ENCODE measurements at places on chromosomes 16 and 17.

GRCh38 chr16:72921620-72922019 is 126.3 kb downstream of the ZFHX3 start:
- DNase-seq = no peak

GRCh38 chr17:7045492-7046126 is 1.7 kb upstream of the SLC16A11 start:
- DNase-seq = peak; percentile 35

DNA sequence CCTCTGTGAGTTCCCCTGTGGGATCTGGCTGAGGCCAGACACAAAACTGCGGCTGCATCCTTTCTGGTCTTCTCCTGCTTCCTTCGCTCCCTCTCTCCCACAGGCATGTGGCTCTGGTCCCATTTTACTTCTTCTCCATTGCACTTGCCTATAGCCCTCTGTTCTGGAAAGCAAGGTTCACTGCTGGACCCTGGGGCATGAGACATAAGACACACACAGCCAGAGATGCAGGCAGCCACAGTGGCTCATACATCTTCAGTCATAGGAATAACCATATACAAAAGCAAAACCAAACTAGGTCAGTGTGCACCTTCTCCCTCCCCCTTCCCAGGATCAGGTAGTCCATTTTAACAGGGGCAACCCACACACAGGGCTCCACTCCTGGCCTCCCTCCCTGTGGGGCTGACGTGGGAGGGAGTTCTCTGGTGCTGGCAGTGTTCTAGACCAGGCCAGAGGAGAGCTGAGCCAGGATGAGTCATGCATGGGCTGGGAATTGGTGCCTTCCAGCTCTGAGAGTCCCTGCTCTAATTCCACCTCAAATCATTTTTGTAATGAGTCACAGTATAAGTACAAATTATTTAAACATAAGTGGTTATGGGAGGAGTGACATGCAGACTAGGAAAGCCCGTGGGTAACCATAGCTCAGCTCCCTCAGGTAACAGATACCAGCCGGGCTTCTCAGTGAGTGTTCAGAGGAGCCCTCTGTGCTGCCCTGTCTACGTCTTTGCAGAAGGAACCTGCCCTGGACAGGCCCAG is 58.0 kb downstream of the ASIC2 start:
- DNase-seq = peak; percentile 15

DNA sequence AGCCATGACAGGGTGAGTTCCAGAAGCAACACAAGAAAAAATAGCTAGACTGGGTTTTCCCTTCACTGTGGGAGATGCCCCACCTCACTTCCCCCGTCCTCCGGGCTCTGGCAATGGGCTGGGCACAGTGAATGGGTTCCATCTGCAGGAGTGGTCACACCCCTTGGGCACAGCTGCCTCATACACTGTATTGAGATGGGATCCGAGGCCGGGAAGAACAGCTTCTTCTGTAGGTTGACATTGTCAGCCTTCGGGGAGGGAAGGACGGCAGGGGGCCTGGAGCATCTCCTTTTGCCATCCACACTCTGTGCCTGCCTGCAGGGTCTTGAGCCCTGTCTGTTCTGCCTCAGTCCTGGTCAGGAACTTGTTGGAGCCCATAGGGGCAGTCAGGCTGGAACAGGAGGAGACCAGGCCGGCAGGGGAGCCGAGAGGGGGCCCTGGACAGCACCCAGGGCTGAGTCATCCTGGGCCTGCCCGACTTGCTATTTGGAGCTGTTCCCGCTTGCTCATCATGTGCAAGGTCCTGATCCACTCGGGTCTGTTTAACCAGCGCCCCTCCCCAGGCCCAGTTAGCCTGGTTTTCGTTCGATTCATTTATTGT is 286.7 kb downstream of the SEC14L1 start:
- DNase-seq = no peak

DNA sequence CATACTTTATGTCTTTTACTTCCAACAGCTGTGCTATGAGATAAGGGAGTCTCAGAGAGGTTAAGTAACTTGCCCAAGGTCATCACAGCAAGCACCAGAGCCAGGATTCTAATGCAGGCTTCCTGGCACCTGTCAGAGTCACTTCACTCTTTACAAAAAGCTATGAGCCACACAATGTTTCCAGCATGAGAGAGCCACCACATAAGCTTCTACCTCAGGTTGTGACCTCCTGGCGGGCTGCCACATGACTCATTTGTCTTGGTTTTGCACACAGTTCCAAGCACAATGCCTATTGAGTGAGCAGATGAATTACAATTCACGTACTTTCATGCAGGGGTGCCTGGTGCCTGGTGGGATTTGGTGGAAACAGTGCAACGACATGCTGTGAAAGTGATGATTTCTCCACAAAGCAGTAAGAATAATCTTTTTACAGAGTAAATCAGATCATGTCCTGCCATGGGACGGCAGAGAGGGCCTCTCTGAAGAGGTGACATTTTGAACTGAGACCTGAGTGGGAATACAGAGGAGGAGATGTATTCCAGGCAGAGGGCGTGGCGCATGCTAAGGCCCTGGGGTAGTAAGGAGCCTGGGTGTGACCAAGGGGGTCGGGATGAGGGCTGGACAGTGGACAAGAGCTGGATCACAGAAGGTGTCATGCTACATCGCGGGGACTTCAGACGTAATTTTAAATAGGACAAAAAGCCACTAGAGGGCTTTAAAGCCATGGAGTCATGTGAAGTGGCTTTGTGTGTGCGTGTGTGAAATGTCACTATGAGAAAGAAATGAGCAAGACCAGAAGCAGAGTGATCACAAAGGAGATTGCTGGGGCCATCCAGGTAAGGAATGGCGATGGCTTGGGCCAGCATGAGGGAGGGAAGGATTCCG is 53.4 kb downstream of the CACNG3 start:
- peak; percentile 45 for DNase-seq

Data from stimulated activated CD4-positive, alpha-beta T cell treated with anti-CD3 and anti-CD28 coated beads, Interleukin-2, amount 100 ng/mL, for 48 hours (primary cell).